Stimulated activated CD8-positive, alpha-beta memory T cell treated with anti-CD3 and anti-CD28 coated beads, Interleukin-4, amount 100 ng/mL, for 1 hour (primary cell): ENCODE measurements at places on chromosomes 4 and X.

GRCh38 chr4:39390603-39391002 lies 16.1 kb upstream of the KLB start:
- DNase-seq, result no peak

DNA sequence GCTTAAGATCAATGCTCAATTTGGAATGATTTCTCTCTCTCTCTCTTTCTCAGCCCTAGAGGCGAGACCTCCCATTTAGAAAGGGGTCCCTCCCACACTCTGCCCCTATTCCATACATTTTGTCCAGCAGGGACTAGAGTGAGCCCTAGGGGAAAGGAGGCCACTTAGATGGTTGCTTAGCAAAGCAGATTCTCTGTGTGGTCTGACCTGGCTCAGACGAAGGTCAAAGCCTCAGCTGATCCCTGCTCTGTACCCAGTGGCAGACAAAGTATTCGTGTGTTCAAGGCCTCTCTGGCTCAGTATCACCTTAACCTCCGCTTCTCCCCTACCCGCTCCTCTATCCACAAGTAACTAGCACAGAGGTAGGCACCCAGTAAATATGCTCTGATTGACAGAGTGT lies 78.4 kb downstream of the HPRT1 start:
- DNase-seq, result no peak

DNA sequence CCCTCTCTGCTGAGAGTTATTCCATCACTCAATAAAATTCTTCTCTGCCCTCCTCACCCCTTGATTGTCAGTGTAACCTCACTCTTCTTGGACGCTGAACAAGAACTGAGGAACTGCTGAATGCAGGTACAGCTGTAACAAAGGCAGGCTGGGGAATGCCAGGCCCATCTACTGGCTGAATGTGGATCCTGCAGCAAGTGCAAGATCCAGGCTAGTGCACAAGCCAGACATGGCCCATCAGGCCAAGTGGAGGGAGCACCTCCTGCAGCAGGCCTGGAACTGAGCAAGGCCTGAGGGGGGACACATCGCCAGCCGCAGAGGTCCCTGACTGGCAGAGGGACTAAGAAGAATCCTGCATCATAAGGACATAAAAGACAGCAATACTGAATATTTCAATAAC lies 411.8 kb upstream of the PCDH10 start:
- no peak for DNase-seq

DNA sequence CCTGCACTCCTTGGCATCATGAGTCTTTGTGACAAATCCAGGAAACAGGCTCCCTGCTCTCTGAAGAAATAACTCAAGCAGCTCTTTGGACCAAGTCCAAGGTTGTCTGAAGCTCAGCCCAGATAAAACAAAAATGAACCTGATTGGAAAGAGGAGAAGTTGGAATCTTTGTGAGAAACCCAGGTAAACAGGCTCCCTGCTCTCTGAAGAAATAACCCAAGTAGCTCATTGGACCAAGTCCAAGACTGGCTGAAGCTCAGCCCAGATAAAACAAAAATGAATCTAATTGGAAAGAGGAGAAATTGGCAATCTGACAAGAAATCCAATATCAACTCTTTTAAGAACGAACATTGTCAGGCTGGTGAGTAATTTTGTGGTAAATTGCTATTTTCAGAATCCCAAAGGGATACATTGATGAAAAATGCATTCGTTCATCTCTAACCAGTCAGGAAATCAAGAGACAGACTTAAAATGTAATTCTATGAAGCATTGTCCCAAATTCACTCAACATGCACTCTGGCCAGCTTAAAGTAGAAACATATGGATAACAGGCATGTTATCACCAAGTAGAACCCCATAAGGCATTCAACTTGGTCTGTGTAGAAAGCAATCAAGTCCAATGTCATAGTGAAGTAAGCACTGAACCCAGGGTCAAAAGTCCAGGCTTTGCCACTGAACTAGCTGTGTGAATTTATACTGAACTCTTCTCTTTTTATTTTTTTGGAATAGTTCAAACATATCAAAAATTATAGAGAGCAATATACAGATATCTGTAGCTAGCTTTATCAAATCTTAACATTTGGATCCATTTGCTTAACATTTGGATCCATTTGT lies 16.8 kb upstream of the NFXL1 start:
- DNase-seq, result no peak

GRCh38 chrX:52839137-52839536 lies 28.1 kb downstream of the XAGE5 start:
- DNase-seq, result no peak

- no peak for DNase-seq
Measured at GRCh38 chr4:129641179-129641578, 545.2 kb downstream of the C4orf33 start.

DNA sequence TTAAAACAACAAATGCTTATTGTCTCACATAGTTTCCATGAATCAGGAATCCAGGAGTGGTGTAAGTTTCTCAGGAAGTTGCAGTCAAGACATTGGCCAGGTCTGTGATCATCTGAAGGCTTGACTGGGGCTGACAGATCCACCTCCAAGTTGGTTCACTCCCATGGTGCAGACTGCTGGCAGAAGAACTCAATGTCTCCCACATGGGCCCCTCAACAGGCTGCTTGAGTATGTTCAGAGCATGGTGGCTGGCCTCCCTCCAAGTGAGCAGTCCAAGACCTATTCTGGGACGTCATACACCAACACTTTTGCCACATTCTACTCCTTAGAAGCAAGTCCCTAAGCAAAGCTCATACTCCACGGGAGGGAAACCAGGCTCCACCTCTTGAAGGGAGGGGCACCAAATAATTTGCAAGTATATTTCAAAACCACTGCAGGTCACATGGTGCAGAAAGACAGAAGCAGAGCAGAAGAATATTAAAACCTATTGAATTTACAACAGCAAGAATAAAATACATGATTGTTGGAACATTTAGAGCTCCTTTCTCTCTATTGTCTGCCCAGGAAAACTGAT lies 35.3 kb downstream of the LGI2 start:
- no peak for DNase-seq

- DNase-seq, result no peak
Measured at GRCh38 chr4:103664436-103665075, 55.2 kb downstream of the TACR3 start.

GRCh38 chr4:27789773-27790172 lies 929.1 kb downstream of the STIM2 start:
- no peak for DNase-seq

- no peak for DNase-seq
Measured at GRCh38 chr4:146165840-146166239, 9.7 kb upstream of the LSM6 start.

- DNase-seq, result no peak
Measured at GRCh38 chrX:115413246-115413878, 123.8 kb downstream of the LUZP4 start.

DNA sequence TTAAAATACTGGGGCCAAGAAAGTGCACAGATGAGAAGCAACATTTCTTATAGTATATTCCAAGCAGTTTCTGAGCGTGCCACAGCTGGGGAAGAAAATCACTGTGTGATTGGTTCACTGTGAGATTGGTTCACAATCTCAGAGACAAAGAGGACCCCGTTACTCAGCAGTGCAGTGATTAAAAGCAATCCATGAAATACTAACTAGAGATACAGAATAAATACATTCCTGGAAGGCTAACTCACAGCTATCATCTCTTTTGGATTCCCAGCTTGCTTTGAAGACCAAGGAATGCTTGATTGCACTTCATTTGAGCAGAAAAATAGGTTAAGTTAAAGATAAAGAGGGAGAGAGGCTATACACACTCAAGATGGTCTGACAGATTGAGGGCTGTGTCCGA lies 132.1 kb upstream of the RAPGEF2 start:
- DNase-seq, result no peak

DNA sequence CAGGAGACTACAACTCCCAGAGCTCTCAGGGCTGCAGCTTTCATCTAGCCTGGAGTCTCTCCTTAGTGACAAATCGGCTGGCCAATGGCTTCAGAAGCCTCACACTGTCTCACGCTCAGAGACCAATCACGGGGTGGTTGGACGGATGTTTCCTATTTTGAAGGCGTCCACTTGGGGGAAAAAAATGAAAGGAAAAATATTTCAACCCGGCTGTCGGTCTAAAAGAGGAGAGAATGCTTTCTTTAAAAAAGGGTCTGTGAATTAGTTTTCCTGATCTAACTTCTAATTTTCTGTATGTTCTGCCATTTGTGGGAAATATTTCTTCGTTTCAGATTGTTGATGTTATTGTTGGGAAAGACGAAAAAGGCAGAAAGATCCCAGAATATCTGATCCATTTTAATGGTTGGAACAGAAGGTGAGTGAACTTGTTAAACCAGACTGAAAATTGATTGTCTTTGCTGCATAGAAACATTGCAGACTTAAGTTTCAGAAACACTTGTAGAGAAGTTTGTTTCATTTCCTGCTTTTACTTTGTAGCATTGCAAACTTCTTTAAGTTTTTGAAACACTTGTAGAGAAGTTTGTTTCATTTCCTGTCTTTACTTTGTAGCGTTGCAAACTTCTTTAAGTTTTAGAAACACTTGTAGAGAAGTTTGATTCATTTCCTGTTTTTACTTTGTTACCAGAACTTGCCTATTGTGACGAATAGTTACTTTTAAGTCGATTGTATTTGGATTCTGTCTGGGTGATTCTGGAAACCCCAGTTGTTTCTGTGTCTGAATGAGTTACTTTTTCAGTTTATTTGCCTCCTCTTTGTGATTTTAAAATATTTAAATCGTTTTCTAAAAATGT lies 1.6 kb downstream of the MSL3 start:
- DNase-seq, result peak; percentile 48

GRCh38 chrX:3599802-3600430 lies 113.5 kb downstream of the PRKX start:
- no peak for DNase-seq

DNA sequence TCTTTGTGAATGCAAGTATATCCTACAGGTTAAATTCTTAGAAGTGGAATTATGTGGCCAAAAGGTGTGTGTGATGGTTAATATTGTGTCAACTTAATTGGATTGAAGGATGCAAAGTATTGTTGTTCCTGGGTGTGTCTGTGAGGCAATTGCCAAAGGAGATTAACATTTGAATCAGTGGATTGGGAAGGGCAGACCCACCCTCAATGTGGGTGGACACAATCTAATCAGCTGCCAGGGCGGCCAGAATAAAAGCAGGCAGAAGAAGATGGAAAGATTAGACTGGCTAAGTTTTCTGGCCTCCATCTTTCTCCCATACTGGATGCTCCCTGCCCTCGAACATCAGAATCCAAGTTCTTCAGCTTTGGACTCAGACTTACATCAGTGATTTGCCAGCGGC lies 76.2 kb upstream of the GBA3 start:
- no peak for DNase-seq

- no peak for DNase-seq
Measured at GRCh38 chr4:5019274-5019673, at the start of gene CYTL1. TSS of gene CYTL1 (minus strand) at chr4:5019458. CDS start at chr4:5019445, 13 bp downstream.

DNA sequence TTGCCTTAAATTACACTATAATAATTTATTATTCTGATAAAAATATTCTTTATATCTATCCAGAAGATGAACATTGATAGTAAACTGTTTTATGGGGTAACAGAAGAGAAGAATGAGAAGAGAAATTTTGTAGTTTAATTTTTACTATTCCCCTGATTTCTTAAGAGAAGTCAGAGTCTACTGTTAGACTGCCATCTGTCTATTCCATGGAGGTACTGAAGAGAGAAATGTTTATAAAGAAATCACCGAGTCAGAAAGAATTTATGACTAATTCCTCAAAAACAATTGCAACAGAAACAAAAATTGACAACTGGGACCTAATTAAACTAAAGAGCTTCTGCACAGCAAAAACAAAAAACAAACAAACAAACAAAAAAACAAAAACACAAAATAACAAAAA lies 149.9 kb downstream of the FGF16 start:
- no peak for DNase-seq

DNA sequence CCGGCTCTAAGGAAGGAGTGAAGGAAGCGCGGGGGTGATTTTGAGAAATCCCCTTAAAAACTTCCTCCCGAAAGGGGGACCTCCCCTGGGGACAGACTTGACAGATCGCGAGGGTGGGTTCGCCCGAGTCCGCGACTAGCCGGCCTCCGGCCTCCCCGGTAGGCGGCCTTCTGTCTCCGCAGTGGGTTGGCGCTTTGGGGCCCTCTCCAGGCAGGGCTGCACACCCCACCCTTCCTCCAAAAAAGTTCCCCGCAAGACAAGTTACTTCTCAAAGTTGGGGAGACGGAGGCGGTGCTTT lies 24.8 kb downstream of the HOPX start:
- peak; percentile 30 for DNase-seq

DNA sequence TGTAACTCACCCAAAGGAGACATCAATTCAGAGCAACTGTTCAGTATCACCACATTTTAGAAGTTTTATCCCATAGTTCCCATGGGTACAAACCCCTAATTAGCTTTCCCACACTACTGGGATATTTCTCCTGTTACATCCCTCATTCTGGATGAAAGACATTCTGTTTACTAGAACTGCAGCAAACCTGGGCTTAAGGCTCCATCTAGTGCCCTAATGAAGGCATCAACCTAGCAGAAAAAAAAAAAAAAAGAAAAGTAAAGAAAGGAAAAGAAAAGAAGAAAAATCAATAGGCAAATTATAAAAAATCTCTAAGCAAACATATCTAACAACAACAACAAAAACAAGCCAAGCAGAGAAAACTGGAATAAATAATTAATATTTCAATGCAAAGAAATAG lies 133.7 kb upstream of the CPXCR1 start:
- no peak for DNase-seq

- DNase-seq, result no peak
Measured at GRCh38 chr4:79088946-79089691, 149.9 kb upstream of the PAQR3 start.

GRCh38 chr4:102527695-102528283 lies 26.6 kb downstream of the NFKB1 start:
- DNase-seq, result no peak

GRCh38 chr4:71494539-71494938 lies 155.7 kb downstream of the SLC4A4 start:
- DNase-seq, result no peak

GRCh38 chr4:25750874-25751273 lies 95.2 kb downstream of the SLC34A2 start:
- no peak for DNase-seq

GRCh38 chrX:66023385-66024091 lies 16.3 kb downstream of the VSIG4 start:
- DNase-seq, result no peak

- no peak for DNase-seq
Measured at GRCh38 chr4:34720571-34720970, 1523.7 kb downstream of the ARAP2 start.

- no peak for DNase-seq
Measured at GRCh38 chrX:31093639-31093975, 21.8 kb upstream of the FTHL17 start.

- DNase-seq, result no peak
Measured at GRCh38 chr4:184459413-184459812, 14.9 kb downstream of the IRF2 start.

DNA sequence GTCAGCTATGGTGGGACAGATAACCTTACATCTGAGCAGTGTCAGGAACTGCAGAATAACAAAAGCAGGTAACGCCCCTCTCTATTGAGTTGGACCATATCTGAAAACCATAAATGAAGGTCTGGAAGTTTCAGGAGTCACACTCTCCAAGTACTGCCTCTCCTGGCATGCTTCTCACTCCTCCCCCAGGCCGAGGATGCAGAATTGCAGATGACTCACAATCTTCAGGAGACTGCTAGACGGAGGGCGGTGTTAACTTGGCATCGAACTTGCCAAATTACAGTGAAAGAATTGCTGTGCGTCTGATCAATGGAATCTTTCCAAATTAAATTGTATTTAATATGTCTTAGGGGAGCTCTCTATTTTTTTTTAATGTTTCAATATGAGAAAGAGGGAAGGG lies 67.1 kb upstream of the TRIM2 start:
- DNase-seq, result no peak
